ENCODE measurements at places on chromosomes 1 and 21. TPM values are rescaled to one million over a fixed set of nuclear protein-coding genes. Genes with fewer than 3 reads are reported as not detected.
A peak's percentile ranks its signal among the peaks of the same experiment; 100 is the strongest.

GRCh38 chr1:61424382-61424781 is 300.6 kb downstream of the TM2D1 start:
- no peaks in the 10 kb centered on the region for H3K36me3 ChIP-seq
- H3K4me1 ChIP-seq: no peaks in the 10 kb centered on the region
- no peak for DNase-seq
- H3K4me3 ChIP-seq: no peak overlapping the region

Gene PTPN22
- total RNA-seq: 26.3 TPM

Gene MMEL1
- 0.80 TPM for total RNA-seq

DNA sequence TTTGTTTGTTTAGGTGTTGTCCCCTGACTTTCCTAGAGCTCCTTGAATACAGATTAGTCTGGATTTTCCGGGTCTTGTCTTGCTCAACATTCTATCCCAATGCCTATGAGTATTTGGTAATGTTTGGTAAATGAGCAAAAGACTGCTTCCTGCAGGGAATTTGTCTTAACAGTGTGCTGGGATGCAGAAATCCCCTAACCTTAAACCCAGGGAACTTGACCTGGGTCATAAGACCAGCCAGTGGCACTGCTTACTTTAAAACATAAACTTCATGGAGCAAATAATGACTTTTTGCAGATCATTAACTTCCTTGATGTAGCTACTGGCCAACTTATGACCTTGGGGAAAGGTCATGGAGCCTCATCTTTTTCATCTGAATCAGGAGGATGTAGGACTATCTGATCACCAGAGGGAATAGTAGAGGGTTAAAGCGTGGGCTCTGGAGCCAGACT is 27.2 kb downstream of the TCEANC2 start:
- DNase-seq: no peak
- no peaks in the 10 kb centered on the region for H3K36me3 ChIP-seq
- no peaks in the 10 kb centered on the region for H3K4me1 ChIP-seq
- H3K27me3 ChIP-seq: no peaks in the 10 kb centered on the region
- no peak overlapping the region for H3K4me3 ChIP-seq

- no peak for DNase-seq
- peaks cover 2% of the 10 kb centered on the region for H3K36me3 ChIP-seq
- no peak overlapping the region for H3K4me3 ChIP-seq
- no peak overlapping the region for H3K27ac ChIP-seq
Measured at GRCh38 chr1:46013581-46013980, 118.8 kb downstream of the PIK3R3 start.

- no peaks in the 10 kb centered on the region for H3K27me3 ChIP-seq
- no peak overlapping the region for H3K4me3 ChIP-seq
- DNase-seq: no peak
- no peaks in the 10 kb centered on the region for H3K4me1 ChIP-seq
- H3K27ac ChIP-seq: no peak overlapping the region
- H3K36me3 ChIP-seq: no peaks in the 10 kb centered on the region
Measured at GRCh38 chr21:26394341-26394740, 178.7 kb downstream of the CYYR1 start.

GRCh38 chr1:98965394-98965793 is 39.3 kb downstream of the PLPPR5 start:
- DNase-seq: no peak
- H3K27ac ChIP-seq: no peak overlapping the region
- no peak overlapping the region for H3K4me3 ChIP-seq
- no peaks in the 10 kb centered on the region for H3K27me3 ChIP-seq

- H3K4me1 ChIP-seq: peaks cover 19% of the 10 kb centered on the region
- no peaks in the 10 kb centered on the region for H3K36me3 ChIP-seq
- H3K27me3 ChIP-seq: no peaks in the 10 kb centered on the region
- no peak overlapping the region for H3K27ac ChIP-seq
- DNase-seq: peak; percentile 58
Measured at GRCh38 chr21:42833439-42833815, 45.9 kb downstream of the WDR4 start.

Gene OLFML2B
- total RNA-seq: not detected

GRCh38 chr1:224357626-224358124 is 996 bp downstream of the CNIH4 start:
- no peaks in the 10 kb centered on the region for H3K36me3 ChIP-seq
- peak overlapping the region; percentile 57 for H3K4me3 ChIP-seq
- H3K4me1 ChIP-seq: peaks cover 14% of the 10 kb centered on the region

GRCh38 chr1:36988321-36988720 is 46.0 kb downstream of the GRIK3 start:
- no peak overlapping the region for H3K4me3 ChIP-seq
- DNase-seq: no peak
- no peaks in the 10 kb centered on the region for H3K36me3 ChIP-seq
- no peaks in the 10 kb centered on the region for H3K27me3 ChIP-seq
- no peaks in the 10 kb centered on the region for H3K4me1 ChIP-seq

DNA sequence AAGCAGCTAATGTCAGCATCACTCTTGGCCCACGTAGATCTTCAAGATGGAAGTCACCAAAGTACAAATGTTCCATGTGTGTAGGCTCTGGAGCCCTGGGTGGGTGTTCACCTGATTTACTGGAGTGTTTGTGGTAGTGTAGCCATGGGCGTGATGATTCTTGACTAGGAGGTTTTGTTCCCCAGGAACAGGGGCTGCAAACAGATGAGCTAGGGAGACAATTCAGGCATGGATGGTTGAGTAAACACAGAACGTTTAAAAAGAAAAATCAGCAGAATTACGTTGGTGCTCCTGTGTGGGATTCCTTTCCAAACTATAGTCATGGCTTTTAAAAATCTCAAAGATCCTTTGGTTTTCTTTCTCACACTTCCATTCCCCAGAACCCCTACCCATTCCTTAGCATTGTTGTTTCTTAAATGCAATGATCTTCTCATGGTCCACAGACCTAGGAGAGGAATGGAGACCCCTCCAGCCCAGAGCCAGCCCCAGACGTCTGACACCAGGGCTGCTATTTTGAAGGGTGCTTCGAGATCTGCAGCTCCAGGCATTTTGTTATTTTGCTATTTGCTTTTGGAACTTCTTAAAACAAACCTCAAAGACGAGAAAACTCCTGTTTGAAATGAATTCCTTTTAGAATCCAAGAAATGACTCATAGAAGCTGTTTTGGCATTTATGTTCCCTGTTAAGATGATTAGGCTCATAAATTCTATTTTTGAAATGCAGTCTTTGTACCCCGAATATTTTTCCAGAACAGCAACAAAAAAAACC is 115.1 kb downstream of the ETS2 start:
- no peak overlapping the region for H3K4me3 ChIP-seq
- no peak overlapping the region for H3K27ac ChIP-seq
- H3K27me3 ChIP-seq: peaks cover 14% of the 10 kb centered on the region
- no peak for DNase-seq
- no peaks in the 10 kb centered on the region for H3K4me1 ChIP-seq

GRCh38 chr21:42404539-42404938 is 837 bp downstream of the UBASH3A start:
- DNase-seq: no peak
- H3K36me3 ChIP-seq: peaks cover 26% of the 10 kb centered on the region
- peaks cover 72% of the 10 kb centered on the region for H3K4me1 ChIP-seq
- no peaks in the 10 kb centered on the region for H3K27me3 ChIP-seq
- peak overlapping the region; percentile 83 for H3K27ac ChIP-seq

- no peaks in the 10 kb centered on the region for H3K36me3 ChIP-seq
- no peak overlapping the region for H3K27ac ChIP-seq
- peaks cover 6% of the 10 kb centered on the region for H3K4me1 ChIP-seq
- no peaks in the 10 kb centered on the region for H3K27me3 ChIP-seq
- DNase-seq: no peak
- no peak overlapping the region for H3K4me3 ChIP-seq
Measured at GRCh38 chr1:192170196-192170984, 12.1 kb downstream of the RGS18 start.

Gene CCDC17
- total RNA-seq: 7.5 TPM

DNA sequence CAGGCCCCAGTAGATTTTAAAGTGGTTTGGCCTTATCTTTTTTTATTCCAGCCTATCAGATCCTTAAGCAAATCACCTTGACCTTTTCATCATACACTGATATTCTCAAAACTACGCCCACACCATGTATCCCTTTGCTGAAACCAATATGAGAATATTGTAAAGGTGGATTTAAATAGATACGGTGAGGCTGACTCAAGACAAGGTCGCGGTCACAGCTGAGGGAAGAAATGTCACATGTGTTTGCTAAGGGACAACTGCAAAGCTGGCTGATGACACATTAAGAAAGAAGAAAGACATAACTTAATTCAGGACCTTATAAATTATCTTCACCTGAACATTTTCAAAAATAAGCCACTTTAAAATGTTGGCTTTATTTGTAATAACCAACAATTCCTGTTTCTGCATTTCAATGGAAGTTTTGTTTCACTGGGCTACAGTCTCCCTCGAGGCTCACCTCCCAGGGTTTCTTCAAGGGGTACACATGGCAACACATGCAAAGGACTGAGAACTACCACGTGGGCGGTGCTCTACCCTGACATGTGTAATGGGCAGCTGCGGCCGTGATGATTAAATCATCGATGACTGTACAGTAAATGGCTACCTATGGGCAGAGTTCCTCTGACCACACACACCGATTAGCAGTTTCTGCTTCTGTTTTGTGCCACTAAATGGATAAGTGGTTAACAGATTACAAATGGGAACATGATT is 189.5 kb downstream of the SIPA1L2 start:
- H3K27me3 ChIP-seq: no peaks in the 10 kb centered on the region
- no peak for DNase-seq
- H3K27ac ChIP-seq: no peak overlapping the region
- H3K36me3 ChIP-seq: no peaks in the 10 kb centered on the region
- no peak overlapping the region for H3K4me3 ChIP-seq

Gene ELAPOR1
- 14.9 TPM for total RNA-seq

- H3K4me1 ChIP-seq: no peaks in the 10 kb centered on the region
- no peak overlapping the region for H3K27ac ChIP-seq
- H3K4me3 ChIP-seq: no peak overlapping the region
- H3K27me3 ChIP-seq: peaks cover 4% of the 10 kb centered on the region
- no peaks in the 10 kb centered on the region for H3K36me3 ChIP-seq
Measured at GRCh38 chr1:224058303-224058702, 55.6 kb upstream of the FBXO28 start.

DNA sequence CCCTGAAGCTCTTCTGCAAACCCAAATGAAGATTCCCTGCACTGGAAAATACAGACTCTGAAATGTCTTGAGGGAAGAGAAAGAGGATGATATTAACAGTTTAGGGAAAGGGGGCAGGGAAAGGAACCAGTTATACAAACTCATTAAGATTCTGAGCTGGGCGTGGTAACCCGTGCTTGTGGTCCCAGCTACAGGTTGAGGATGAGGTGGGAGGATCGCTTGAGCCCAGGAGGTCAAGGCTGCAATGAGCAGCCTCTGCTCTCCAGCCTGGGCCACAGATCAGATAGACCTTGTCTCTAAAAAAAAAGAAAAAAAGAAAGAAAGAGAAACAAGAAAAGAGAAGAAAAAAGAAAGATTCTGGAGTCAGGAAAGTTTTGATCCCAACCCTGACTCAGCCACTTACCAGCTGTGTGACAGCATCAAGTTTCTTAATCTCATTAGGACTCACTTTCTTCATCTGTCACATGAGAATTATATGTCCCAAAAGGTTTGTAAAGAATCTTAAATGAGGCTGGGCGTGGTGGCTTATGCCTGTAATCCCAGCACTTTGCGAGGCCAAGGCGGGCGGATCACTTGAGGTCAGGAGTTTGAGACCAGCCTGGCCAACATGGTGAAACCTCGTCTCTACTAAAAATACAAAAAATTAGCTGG is 53.9 kb downstream of the OPTC start:
- no peaks in the 10 kb centered on the region for H3K27me3 ChIP-seq
- H3K4me3 ChIP-seq: no peak overlapping the region
- no peaks in the 10 kb centered on the region for H3K36me3 ChIP-seq
- H3K27ac ChIP-seq: no peak overlapping the region
- no peaks in the 10 kb centered on the region for H3K4me1 ChIP-seq

GRCh38 chr1:45071567-45071966 is 59.5 kb downstream of the UROD start:
- no peak overlapping the region for H3K4me3 ChIP-seq
- DNase-seq: no peak
- no peaks in the 10 kb centered on the region for H3K27me3 ChIP-seq
- H3K27ac ChIP-seq: no peak overlapping the region
- H3K4me1 ChIP-seq: no peaks in the 10 kb centered on the region

DNA sequence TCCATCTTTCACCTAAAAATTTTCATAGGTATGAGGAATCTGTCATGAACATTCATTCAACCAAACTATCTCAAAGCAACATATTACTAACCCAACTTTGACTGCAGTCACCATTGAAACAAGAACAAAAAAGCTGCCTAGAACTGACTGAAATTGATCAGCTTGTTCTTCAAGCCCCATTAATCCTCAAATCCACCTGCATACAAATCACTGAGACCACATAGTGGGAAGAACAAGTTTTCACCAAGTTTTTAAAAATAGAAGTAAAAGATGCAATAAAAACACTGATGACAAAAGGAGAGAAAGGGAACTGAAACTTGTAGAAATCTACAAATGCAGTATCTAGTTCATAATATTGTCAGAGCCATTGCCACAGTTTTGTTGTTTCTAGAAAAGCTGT is 6.1 kb downstream of the SORT1 start:
- no peaks in the 10 kb centered on the region for H3K36me3 ChIP-seq
- no peaks in the 10 kb centered on the region for H3K27me3 ChIP-seq
- H3K27ac ChIP-seq: no peak overlapping the region
- H3K4me1 ChIP-seq: peaks cover under 1% of the 10 kb centered on the region
- no peak for DNase-seq

- H3K4me1 ChIP-seq: peaks cover 4% of the 10 kb centered on the region
- peak overlapping the region; percentile 52 for H3K4me3 ChIP-seq
- DNase-seq: no peak
- no peaks in the 10 kb centered on the region for H3K36me3 ChIP-seq
Measured at GRCh38 chr1:48775831-48776392, 779 bp downstream of the BEND5 start.

- no peak overlapping the region for H3K27ac ChIP-seq
- no peak for DNase-seq
- H3K27me3 ChIP-seq: no peaks in the 10 kb centered on the region
- no peak overlapping the region for H3K4me3 ChIP-seq
- peaks cover 34% of the 10 kb centered on the region for H3K36me3 ChIP-seq
Measured at GRCh38 chr1:42744148-42744413, 4.0 kb upstream of the CLDN19 start.

GRCh38 chr1:60757485-60757884 is 324.9 kb upstream of the NFIA start:
- H3K27ac ChIP-seq: no peak overlapping the region
- no peaks in the 10 kb centered on the region for H3K27me3 ChIP-seq
- H3K4me3 ChIP-seq: no peak overlapping the region
- no peak for DNase-seq
- no peaks in the 10 kb centered on the region for H3K36me3 ChIP-seq

GRCh38 chr1:84217239-84217638 is 73.2 kb downstream of the PRKACB start:
- H3K27ac ChIP-seq: no peak overlapping the region
- no peak overlapping the region for H3K4me3 ChIP-seq
- H3K36me3 ChIP-seq: peaks cover 5% of the 10 kb centered on the region
- no peak for DNase-seq
- H3K4me1 ChIP-seq: peaks cover 4% of the 10 kb centered on the region

Measured in T-cell (primary cell).